Stimulated activated CD8-positive, alpha-beta memory T cell treated with anti-CD3 and anti-CD28 coated beads, Interleukin-4, amount 100 ng/mL, for 4 hours (primary cell): ENCODE measurements at places on chromosomes 1 and 21.

DNA sequence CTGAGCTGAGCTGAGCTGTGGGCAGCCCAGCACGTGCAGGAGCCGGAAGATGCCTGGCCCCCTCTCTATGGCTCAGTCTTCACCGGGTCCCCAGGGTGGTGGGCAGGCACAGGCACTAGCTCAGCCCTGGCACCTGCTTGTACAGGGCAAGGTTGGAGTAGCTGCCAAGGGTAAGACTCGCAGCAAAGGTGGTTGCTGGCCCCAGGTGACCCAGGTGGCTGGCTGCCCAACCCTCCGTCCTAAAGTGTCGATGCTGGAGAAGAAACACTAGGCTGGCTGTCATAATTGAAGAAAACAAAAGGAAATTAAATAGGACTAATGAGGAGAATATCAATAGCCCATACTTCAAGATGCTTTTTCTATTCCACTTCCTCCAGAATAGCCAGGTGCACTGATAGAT, 77.1 kb upstream of the ACTL8 start:
- no peak for DNase-seq

GRCh38 chr1:232207073-232207866, 422.7 kb downstream of the SIPA1L2 start:
- DNase-seq = no peak

DNA sequence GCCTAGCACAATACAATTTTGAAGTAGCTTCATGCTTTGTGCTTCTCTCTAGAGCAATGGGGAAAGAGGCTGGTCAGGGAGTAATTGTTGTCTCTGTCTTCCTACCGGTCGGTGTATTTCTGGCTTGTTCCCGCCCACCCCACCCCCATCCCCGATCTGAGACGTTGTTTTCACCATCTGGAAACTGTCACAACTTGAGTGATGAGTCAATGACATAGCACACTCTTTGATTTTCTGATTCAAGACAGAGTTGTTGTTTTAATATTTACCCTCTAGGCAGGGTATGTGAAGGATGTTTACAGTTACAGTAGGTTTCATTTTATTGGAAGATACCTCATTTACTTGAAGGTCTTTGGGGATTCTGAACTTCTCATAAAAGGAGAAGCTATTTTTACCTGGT, 7.0 kb downstream of the IL12RB2 start:
- no peak for DNase-seq

DNA sequence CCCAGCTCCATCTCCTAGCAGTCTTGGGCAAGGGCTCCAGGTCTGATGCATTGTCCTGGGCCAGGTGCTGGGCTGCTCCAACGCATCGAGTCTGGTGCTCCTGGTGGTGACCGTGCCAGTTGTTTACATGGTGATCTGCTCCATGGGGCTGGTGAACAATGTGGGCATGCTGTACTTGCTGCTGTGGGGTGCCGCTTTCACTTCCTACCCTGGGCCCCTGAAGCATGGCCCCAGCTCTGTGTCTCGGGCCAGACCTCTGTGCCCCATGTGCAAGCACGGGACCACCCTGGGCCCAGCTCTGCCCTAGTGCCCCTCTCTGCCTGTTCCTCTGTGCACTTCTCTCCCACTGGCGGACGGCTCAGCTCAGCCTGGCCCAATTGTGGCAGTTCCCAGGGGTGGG, 119.4 kb downstream of the MAST2 start:
- no peak for DNase-seq

DNA sequence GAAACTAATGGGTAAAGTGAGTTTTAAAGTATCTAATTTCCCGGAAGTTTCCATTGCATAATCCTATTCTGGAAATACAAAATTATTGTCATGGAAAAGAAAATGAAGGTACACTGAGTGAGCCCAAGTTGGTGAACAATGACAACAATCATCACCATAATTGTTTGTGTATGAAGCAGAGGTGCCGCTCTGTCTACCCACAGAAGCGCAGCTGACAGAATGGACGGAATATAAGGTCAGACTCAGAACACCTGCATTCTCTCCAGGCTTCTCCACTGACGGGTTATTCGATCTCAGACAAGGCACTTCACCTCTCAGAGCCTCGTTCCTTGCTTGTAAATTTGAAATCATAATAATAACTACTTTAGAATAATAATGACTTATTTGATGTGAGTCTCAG, 99.1 kb upstream of the NGF start:
- no peak for DNase-seq

DNA sequence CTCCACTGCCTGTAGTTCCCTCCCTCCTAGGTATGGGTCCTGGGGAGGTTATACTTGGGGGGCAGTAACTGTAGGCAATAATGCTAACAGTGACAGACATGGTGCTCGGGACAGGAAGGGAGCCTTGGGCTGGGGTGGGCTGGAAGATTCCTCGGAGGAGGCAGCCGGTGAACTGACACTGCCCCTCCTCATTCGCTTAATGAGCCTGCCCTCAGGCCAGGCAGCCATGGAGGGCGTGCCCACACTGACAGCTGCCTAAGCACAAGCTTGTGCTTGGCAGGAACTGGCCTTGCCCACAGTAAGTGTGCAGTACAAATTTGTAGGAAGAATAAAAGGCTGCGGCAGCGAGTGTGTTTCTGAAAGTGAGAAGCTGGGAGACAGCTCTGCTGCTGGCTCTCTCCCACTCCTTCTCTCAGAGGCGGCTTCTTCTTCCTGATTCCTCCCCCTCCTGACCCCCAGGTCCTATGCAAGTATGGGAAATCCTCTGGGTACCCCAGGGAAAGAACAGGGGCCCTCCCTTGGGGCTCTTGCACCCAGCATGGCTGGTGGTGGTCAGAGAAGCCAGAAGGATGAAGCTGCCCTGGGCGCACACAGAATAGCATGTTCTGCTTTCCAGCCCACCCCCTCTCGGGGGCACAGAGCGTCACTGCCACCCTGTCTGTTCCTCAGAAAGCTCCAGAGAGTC, 23.6 kb downstream of the OPTC start:
- no peak for DNase-seq

- DNase-seq = no peak
Measured at GRCh38 chr1:175376194-175376593, 183.6 kb upstream of the KIAA0040 start.

GRCh38 chr1:157335056-157335455, 196.9 kb upstream of the ETV3 start:
- DNase-seq = no peak

DNA sequence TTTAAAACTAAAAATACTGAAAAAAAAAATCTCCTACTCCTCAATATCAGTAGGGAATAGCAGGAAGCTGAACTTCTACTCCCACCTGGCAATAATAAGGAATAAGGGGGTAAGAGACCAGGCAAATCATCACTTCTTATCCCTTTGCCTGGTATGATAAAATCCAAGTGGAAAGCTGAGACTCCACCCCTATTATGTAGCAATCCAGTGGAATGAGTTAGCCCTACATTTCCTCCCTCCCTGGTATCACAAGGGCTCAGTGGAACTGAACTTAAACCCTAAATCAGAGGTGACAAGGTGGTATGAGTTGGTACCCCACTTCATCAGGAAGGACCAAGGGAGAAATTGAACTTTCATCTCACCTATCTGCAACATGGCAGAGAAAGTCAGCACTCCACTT, 25.7 kb downstream of the TRIM33 start:
- DNase-seq = no peak

GRCh38 chr1:27391511-27392095, 819 bp upstream of the GPR3 start:
- DNase-seq = no peak

GRCh38 chr1:208204779-208205178, 39.4 kb downstream of the PLXNA2 start:
- no peak for DNase-seq

DNA sequence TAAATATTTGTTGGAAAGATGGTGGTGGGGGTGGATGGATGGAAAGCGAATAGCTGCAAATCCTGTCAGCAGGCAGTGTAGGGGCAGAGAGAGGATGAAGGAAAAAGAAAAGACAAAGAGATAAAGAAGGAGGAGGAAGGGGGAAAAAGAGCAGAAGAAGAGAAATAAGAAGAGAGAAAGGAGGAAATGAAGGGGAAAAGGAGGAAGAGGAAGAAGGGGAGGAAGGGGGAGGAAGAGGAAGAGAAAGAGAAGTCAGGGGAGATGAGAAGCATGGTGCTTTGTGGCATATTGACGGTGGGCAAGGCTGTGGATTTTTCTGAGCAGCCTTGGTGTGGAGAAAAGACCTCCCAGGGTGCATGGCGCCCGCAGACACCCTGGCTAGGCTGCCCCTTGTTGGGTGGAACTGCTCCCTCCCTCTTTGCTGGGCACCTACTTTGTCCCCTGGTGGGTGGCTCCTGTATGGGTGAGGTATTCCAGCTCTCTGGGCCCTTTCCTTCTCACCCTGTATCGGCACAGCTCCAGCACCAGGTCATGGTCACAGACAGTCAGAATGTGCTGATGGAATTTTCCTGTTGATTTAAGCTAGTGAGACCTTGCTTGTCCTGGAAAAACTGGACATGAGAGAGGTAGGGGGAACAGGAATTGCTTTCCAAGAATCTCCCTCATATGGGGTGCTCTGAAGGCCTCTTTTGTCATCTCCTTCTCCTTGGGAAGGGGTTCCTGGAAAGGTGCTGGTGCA, 45.7 kb upstream of the TLR5 start:
- no peak for DNase-seq

DNA sequence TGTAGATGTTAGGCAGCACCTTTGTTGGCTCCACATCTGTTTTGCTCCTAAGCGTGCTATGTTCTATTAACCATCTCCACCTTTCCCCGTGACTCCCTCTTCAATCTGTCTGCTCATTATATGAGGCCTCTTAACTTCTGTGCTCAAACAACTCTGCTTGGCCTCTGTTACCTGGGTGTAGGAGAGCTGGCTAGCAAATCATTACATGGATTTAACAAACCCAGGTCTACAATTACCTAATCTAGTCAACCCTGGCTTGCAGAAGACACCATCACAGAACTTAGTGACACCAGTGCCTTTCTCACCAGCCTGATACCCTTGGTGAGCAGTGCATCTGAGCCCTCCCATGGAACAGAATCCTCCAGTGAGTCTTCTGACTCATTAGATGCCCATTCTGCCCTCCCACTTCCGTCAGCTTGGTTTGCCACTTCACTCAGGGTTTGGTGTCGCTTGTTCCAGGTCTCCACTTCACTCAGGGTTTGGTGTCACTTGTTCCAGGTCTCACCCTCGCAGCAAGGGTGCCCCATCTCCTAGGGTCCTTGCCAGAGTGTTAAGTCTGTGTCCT, 92.0 kb upstream of the KIF26B start:
- DNase-seq = no peak

DNA sequence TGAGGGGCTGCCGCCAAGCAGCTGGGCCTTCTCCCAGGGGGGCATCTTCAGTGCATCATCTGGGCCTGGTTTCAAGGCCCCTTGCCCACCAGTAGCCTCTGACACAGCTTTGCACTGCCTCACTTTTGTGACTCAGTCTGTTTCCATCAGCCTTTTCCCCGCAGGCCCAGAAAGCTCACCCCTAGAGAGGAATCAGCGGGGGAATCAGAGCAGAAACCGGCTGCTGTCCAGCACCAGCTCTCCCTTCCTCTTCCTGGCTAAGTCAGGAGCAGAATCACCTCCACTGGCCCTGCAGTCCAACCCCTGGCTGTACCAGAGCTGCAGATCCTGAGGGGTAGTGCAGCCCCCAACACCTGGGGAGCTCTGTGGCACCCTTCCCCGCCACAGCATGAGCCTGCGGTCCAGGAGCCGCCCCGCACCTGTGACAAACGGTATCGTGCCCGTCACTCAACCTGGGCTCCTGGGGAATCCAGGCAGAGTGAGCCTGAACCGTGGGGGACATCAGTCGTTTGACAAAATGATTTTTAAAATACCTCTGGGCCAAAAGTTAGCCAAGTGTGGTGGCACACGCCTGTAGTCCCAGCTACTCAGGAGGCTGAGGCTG, 83.3 kb upstream of the TMEM51 start:
- DNase-seq = no peak

DNA sequence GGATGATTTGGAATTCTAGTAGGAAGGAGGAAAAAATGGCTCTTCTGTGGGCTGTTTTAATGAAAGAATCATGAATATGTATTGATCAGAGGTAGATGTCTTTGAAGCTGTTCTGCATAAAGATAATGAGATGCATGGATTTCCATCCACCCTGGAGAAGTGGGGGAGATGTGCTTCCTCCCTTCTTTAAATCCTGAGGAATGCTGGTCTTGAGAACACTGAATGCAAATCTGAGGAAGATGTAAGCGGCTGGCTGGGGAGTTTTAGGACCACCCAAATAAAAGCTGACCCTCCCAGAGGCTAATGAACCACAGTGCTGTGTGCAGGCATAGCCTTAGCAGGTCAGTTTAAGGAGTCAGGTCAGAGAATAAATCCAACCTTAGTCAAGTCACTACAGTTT, 37.3 kb downstream of the ZMYND12 start:
- DNase-seq = no peak

DNA sequence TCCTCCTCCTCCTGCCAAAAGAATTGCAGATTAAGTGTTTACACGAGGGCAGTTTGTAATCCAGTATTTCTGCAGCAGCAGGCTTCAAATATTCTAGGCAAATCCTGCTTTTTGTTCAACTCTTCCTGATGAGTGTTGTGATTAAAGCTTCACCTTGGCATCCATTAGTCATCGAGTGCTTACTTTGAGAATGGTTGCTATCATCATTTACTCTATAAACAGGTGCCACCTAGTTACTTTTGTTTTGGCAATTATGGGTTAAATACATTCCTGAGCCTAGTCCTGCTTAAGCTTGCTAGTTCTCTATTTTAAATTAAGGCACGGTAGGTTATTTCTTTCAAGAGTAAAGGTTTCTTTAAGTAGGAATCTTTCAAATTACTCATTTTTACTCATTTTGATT, 20.3 kb downstream of the PDC start:
- DNase-seq = no peak

- no peak for DNase-seq
Measured at GRCh38 chr1:9746651-9747050, 77.1 kb downstream of the CLSTN1 start.

DNA sequence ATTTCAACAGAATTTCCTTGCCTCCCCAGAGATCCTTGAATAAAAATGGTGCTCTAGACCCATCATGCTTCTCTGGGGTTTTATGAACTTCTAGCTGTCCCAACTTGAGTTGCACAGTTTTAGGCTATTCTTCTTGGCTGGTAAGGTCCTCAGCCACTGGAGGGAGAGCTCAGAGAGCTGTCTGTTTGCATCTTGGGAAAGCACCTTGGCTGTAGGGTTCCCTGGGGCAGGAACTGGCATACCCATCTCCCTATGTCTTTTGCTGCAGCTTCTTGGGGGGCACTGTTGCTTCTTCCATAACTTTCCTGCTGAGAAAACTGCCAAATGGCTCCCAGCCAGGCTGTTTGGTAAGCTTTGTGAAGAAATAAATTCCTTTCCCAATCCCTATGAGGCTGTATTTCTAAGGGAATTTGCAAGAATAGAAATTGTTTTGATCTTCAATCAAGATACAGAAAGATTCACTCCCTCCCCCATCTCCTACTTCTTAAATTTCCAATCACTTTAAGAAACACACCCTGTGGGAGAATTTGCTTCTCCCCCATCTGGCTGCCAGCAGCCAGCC, 8.2 kb upstream of the FMOD start:
- DNase-seq = no peak
